Endothelial cell (in vitro differentiated cells): ENCODE measurements at places on chromosomes 1 and 21. TPM values are rescaled to one million over a fixed set of nuclear protein-coding genes. Genes with fewer than 3 reads are reported as not detected.

CD247 gene
- not detected for total RNA-seq

RAVER2 gene
- 11.9 TPM for total RNA-seq

SLC6A17 gene
- total RNA-seq = 46.1 TPM

ZNF678 gene
- 19.5 TPM for total RNA-seq

FMO1 gene
- total RNA-seq = not detected

SEMA6C gene
- total RNA-seq = 214 TPM

IL20 gene
- not detected for total RNA-seq

ZSCAN20 gene
- 7.3 TPM for total RNA-seq

DDX20 gene
- total RNA-seq = 18.8 TPM

F11R gene
- total RNA-seq = 361 TPM

SPATA45 gene
- 0.82 TPM for total RNA-seq

S100A4 gene
- 2.8 TPM for total RNA-seq

AMPD1 gene
- total RNA-seq = not detected

ZNF644 gene
- 67.1 TPM for total RNA-seq

COP1 gene
- total RNA-seq = 64.9 TPM

ARHGEF16 gene
- total RNA-seq = 1.7 TPM

SDHC gene
- 180 TPM for total RNA-seq

ARID1A gene
- total RNA-seq = 115 TPM

GPR89A gene
- total RNA-seq = 24.6 TPM

LCE3E gene
- total RNA-seq = not detected

CFHR2 gene
- total RNA-seq = not detected

CD48 gene
- total RNA-seq = not detected

KCNA3 gene
- total RNA-seq = 0.26 TPM

RXFP4 gene
- not detected for total RNA-seq

PTPN14 gene
- 46.3 TPM for total RNA-seq

CFAP107 gene
- total RNA-seq = not detected
